ENCODE measurements at places on chromosomes 3 and 15.

GRCh38 chr3:77254967-77255831 lies 215.3 kb downstream of the ROBO2 start:
- no peak for DNase-seq

GRCh38 chr3:138724443-138724842 lies 110.3 kb downstream of the PIK3CB start:
- no peak for DNase-seq

DNA sequence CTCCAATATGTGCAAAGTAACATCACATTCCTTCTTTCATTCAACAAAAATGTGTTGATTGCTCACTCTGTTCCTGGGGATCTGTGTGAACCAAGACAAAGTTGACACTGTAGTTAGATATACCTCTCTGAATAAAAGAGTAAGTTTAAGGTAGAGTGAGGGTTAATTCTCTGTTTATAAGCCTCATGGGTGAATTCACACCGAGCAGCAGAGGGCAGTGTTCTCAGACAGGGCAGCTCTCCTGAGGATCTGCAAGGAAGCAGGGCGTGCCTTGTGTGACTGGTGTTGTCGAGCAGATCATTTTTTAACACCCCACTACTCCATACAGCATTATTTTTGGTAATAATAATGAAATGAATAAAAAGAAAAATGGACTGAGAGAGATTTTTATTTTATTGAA lies 34.4 kb downstream of the PAQR9 start:
- no peak for DNase-seq

- DNase-seq = peak; percentile 9
Observed at GRCh38 chr3:123642182-123642956, 57.5 kb upstream of the HACD2 start.

GRCh38 chr3:127064391-127065137 lies 81.6 kb downstream of the PLXNA1 start:
- DNase-seq = no peak

DNA sequence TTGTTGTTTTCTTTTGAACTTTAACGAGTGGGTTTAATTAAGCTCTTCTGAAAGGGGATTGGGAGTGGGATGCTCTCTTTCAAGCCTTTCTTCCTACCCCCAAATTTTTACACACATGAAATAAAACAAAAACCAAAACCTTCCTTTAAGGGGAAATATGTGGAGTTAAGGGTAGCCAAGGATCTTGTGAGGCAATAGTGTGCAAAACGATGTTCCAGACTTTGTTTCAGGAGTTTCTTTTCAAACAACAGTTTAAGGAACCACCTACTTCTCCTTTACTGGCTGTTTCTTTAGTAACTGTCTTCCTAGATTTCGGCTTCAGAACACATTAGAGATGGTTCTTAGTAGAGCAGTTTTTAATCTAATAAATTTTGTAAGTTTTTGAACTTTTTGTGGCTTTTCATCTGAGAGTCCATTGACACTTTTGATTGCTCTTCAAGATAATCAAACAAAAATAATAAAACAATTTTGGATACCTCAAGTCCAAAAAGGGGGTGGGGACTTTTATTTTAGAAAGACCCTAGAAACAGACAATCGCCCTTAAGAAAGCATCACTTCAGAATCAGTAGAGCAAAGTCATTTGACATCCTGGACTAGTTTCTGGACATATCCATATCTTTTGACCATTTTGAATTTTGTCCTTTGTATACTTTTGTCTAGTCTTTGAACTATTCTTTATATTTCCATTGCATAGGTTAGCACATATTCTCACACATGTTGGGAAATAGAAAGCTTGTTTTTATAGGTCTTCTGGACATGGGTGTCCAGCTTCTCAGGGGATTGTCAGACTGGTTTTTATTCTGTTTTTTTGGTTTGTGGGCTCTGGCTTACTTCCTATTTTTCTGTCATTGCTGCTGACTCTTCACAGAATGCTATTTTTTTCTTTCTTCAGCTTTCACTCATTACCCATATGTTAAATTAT lies 6.0 kb downstream of the DIPK2A start:
- DNase-seq = no peak

GRCh38 chr3:94117729-94118128 lies 54.9 kb downstream of the NSUN3 start:
- no peak for DNase-seq

DNA sequence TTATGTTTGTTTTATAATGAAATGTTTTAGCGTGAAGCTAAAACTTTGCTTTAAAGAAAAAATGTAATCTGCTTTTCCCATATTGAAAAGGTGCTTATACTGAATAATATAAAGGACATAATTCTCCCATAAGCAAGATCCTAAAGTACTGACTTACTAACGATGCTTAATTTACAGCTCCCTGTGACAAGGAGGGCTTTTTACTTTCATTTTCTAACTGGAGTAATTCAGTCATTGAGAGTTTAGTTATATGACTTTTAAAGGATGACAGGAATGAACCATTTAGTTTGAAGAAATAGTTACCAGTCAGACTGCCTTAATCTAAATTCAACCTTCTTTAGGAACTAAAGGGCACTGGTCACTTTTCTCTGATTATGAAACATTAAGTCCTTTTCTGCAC lies 19.3 kb upstream of the ZPLD1 start:
- DNase-seq = no peak

DNA sequence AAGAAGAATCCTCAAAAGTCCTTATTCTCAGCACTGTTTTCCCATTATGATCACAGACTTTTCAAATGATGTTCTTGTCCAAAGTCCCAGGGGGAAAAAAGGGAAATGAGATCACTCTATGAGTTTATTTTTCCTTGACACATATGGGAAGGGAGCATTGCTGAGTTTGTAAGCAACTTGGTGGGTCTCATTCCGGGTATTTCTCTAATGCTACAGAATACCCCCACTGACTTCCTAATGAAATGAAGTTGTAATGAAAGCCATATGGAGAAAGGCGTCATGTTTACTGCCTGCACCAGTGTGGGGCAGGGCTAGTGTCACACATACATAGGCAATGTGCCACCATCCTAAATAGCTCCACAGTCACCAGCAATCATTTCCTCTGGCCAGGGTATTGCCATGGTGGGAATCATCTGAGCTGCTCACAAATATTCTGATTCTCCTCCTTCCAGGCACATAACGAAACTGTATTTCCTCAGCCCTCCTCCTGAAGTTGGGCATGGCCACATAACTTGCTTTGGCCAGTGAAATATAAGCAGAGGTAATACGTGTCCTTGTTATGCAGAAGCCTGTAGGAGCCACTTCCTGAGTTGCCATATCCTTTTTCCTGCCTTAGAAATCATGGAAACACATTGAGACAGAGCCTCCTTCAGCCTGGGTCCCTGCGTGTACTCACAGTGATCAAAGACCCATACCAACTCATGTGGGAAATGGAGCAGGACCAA lies 41.0 kb upstream of the C15orf61 start:
- no peak for DNase-seq

- no peak for DNase-seq
Observed at GRCh38 chr3:65936908-65937638, 101.6 kb downstream of the MAGI1 start.

GRCh38 chr3:69368129-69368741 lies 17.7 kb downstream of the FRMD4B start:
- peak; percentile 21 for DNase-seq

DNA sequence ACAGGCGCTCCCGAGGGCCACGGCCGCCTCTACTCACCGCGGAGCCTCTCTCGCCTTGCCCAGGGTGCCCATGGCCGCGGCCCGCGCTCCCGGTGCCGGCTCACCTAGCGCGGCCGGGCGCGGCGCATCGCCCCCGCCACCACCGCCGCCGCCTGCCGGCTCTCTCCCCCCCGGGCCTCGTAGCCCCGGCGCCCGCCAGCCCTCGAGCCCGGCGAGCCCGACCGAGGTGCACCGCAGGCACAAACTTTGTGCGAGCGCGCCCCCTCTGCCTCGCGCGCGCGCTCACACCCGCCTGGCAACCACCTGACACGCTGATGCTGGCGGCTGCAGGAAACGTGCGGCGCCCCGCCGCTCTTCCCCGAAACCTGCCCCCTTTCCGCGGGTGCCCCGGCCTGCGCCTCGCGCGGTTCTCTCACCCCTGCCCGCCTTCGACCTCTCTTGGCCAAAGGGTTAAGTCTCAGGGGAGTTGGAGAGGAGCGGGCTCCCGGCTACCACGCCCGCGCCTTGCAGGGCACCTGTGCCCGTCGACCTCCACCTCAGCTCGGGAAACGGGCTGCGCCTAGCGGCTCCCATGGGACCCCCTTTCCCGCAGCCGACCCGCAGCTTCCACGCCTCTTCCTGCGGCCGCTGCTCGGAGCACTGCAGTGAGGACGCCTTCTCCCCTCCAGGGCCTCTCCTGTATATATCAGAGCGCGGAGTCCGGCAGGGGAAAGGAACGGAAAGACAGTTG lies at the start of gene RASGRP1:
RASGRP1 (minus strand) TSS at position 258 of the 730 bp plus-strand sequence; CDS start at position 72, 186 bp downstream.
- peak; percentile 87 for DNase-seq

DNA sequence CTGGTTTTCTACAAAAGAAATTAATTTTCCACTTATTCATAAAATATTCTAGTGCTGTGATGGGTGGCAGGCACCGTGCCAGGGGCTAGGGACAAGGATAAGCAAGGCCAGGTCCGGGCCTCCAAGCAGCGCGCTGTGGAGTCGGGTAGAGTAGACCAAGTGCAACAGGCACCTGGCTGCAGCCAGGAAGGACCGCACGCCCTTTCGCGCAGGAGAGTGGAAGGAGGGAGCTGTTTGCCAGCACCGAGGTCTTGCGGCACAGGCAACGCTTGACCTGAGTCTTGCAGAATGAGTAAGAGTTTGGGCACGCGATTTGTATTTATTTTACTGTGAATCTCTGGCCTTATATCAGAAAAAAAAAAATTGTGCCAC lies at the start of gene CASR:
CASR (plus strand) TSS at position 148 of the 372 bp plus-strand sequence. CDS start 70,522 bp downstream, outside the sequence.
- DNase-seq = no peak

All from activated gamma-delta T cell treated with Interleukin-2 at 50 U/mL for 16 hours (primary cell).